ENCODE measurements at places on chromosomes 4 and X.

DNA sequence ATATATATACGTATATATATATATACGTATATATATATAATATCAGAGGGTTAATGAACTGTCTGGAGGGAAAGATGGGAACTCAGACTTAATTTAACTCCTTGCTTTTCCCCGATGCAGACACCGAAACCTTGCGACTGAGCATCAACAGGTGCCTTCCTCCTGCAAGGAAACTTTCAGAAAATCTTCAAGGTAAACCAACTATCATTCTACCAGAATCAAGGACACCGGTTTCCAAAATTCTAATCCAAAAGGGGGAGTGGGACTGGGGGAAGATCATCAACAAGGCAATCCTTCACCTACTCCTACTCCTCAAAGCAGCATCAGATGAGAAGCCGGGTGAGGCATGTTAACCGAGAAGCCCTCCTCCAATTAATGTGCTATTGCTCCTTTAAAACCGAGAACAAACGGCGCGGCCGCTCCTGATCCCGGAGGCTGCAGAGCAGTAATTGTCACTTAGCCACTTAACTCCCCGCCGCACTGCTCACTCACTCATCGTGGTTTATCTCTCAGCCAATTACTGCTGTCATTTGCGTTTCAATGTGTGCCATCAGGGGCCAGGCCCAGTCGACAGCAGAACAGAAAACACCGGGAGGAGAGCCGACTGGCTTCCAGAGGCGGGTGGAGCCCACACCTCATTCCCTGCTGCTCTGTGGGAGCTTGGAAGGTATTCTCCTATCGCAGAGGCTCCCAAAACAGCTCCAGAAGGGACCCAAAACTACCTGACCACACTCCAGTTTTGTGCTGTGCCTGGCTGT, 61.7 kb downstream of the MAML3 start:
- peak; percentile 66 for DNase-seq

DNA sequence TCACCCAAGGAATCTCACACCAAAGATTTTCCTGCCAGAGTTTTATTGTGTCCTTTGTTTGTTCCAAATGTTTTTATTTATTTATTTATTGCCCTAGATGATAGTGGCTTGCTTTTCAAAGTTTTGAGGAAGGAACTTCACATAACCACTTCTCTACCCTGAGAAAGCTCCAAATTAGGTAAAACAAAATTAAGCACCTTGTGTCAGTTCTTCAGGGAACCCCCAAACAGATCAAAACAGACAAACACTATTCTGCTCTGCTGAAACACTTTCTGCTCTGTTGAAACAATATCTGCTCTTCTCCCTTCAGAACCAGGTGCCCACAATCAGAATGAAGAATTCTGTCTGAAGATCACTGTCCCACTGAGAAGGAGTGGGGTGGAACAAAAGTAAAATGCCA, 16.5 kb upstream of the CYBB start:
- DNase-seq, result no peak

- no peak for DNase-seq
Measured at GRCh38 chr4:14952352-14952751, 49.9 kb upstream of the CPEB2 start.

DNA sequence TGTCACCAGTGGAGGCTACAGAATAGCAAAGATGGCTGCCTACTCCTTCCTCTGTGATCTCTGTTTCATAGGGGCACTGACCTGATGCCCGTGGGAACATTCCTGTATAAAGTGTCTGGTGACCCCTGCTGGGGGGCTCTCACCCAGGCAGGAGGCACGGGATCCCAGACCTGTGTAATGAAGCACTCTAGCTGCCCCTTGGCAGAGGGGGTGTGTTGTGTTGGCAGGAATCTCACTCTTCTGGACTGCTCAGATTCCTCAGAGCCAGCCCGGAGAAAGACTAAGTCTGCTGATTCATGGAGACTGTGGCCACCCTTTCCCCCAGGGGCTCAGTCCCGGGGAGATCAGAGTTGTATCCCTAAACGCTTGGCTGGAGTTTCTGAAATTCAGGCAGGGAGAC, 648.3 kb downstream of the SPRY1 start:
- no peak for DNase-seq

- no peak for DNase-seq
Measured at GRCh38 chr4:27635936-27636913, 775.6 kb downstream of the STIM2 start.

- no peak for DNase-seq
Measured at GRCh38 chr4:117691572-117692351, 342.5 kb upstream of the NDST3 start.

DNA sequence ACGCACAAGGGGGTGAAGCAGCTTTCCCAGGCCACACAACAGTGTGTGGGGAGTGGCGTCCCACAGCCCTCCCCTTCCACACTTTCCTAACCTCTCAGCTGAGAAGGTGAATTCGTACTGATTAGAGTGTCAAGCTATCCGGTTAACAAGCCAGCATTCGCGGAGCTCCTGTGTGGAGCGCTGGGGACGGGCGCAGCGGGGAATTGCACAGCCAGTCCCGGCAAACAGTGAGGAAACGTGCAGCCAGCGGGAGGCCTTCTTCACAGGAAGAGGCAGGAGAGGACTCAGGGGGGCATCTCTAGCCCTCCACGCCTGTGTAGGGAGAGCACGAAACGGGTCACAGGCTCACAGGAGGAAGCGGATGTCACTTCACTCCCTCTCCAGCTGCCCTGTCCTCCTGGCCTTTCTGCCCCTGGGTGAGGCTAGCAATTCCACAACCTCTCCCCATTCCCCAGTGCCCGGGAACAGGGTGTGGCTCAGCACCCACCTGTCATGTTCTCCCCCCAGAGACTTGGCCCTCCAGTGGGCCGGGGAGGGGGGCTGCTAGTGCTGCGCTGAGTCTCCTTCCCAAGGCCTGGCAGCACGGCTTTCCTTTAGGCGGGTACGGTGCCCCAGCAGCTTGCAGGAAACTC, 117.3 kb downstream of the CPZ start:
- peak; percentile 11 for DNase-seq

- DNase-seq, result no peak
Measured at GRCh38 chrX:34810364-34810763, 132.2 kb upstream of the FAM47B start.

DNA sequence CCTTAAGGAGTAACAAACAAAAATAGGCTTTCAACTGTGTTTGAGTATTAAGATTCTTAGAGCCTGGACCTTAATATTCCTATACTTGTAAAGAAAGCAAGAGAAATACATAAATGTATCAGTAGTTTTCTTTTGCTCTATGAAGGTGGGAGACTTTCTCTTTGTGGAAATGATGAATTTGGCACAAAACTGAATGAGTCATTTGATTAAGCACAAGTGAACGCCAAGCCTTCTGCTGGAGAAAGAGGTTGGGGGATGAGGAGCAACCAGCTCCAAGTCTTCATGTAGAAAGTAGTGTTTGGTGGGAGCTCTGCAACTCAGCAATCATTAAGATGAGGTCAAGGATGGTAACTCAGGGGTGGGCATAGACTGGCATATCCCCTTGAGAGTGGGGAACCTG, 49.6 kb downstream of the MEPE start:
- DNase-seq, result no peak

DNA sequence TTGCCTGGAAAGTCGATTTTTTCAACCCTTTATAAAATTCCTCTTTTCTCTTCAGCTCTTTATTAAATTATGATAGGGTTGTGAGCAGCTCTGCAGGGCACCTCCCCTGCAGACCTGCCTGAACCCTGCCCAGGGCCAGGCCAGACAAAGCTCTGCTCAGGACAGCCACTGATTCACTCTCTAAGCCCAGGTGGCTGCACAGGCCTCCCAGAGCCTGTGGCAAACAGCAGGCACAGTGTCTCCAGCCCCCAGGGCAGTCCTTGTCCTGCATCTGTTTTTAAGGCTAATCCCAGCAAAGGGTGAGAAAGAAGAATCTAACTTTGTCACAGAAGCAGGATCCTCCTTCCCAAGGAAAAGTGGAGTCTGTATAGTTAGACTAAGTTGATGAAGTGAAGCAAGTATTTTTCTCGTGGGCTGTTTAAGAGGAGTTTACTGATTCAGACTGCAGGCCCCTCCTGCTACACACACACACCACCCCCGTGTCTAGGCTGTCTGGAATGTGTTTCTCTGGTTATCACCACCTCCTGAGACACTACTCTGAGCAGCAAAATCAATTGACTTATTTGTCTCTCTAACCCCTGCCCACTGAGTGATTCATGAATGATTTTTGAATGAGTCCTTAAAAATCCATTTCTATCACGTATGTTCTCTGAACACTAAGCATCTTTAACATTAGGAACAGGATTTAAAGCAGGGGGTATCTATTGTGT, 101.7 kb downstream of the CHIC2 start:
- DNase-seq, result no peak

DNA sequence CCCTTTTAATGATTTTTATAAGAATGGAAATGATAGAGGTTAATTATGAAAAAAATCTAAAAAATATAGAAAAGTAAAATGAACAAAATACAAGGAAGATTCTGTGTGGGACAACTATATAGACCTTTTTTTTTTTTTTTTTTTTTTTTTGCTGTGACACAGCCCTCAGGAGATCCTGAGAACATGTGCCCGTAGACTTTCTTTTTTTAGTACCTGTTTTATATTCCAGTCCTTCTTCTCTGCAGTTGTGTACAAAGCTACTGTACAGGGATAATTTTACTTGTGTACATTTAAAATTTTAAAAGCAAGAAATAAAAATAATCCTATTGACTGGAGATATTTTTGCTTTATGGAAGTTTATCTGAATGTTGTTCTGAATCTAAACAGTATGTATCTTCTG, 85.5 kb downstream of the KDM6A start:
- DNase-seq, result no peak

- DNase-seq, result no peak
Measured at GRCh38 chr4:186216465-186217024, 10.8 kb upstream of the KLKB1 start.

- DNase-seq, result peak; percentile 63
Measured at GRCh38 chr4:56976837-56977320, 527 bp downstream of the NOA1 start.

DNA sequence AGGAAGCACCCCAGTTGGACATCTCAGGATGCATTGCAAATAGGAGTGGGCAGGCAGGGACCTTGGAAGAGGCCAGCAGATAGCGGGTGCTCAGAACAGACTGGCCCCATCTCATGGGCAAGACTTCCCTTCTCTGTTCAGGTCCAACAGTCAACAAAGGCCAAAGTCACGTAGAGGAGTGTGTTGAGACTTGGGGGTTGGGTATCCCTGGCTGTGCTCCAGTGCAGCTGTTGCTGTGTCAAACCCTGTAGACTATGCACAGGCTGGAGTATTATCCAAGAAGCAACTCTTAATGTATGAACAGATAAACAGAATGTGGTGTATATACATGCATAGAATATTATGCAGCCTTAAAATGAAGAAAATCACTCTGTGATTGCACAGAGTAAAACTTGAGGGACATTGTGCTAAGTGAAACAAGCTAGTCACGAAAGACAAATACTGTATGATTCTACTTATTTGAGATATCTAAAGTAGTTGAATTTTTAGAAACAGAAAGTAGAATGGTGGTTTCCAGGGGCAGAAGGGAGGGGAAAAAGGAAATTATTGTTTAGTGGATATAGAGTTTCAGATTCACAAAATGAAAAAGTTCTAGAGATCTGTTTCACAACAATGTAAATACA, 192.1 kb upstream of the LCORL start:
- DNase-seq, result no peak

GRCh38 chr4:19941434-19941833, 310.3 kb upstream of the SLIT2 start:
- DNase-seq, result no peak

DNA sequence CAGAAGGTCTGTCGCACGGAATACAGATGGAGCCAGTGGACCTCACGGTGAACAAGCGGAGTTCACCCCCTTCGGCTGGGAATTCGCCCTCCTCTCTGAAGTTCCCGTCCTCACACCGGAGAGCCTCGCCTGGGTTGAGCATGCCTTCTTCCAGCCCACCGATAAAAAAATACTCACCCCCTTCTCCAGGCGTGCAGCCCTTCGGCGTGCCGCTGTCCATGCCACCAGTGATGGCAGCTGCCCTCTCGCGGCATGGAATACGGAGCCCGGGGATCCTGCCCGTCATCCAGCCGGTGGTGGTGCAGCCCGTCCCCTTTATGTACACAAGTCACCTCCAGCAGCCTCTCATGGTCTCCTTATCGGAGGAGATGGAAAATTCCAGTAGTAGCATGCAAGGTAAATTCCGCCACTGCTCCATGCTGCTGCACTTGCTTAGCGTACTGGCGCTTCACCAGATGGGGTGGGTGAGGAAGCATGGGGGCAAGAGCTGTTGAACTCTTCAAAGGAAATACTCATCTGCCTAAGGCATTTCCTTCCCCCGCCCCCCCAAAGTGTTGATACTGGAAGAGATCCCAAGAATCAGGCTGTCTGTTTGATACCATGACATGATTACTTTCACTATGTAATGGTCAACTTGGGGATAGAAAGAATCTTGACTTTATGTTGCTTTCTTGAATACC, 24.8 kb downstream of the KLF3 start:
- DNase-seq, result no peak

DNA sequence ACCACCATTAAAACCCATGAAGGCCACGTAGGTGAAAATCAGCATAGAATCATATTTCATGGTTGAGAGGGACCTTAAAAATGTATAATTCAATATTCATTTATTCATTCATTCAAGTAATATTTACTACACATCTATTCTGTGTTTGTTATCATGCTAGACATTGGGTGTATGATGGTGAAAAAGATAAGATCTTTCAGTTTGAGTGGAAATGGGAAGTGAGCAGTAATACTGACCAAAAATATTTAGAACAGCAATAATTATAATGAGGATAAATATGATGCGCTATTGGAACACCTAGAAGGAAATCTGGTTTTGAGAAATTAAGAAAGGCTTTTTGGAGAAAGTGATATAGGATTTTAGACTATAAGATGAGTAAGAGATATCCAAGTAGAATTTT, 28.0 kb downstream of the DKK2 start:
- no peak for DNase-seq

DNA sequence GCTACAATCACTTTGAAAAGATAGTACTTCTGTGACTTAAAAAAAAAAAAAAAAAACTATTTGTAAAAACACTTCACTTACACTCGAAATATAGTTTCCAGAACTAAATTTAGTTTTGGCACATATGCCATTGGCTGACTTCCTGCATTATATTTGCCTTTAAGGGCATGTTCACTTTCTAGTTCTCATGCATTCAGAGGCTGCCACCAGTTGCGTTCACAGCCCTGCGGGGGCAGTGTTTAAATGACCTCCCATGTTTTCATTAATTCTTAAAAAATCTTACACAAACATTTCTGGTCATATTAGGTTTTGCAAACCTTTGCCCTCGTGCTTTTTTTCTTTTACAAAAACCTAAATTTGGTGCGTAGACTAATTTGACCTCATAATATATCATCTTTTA, 12.4 kb upstream of the ARHGAP6 start:
- DNase-seq, result no peak

DNA sequence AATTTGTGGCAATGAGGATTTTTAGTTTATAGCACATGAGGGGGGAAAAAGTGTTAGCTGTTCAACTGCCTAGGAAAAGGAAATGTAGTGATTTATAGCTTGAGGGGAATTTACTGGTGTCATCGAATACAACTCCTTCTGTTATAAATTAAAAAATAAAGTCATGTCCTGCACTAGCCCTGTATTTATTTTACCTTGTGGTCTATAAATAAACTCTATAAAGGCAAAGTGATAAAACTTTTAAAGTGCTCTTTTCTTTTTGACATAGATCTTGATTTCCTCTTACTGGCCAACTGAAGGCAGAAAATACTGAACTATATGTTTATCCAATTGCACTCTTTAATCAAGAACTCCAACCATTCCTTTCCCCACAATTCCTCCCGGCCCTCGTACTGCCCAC, 672.1 kb upstream of the SLIT2 start:
- DNase-seq, result no peak

Data from left ventricle myocardium superior (tissue), 1 donor.